ENCODE measurements at places on chromosomes 4 and X. TPM values are rescaled to one million over a fixed set of nuclear protein-coding genes. Genes with fewer than 3 reads are reported as not detected.

DCUN1D4 gene
- 29.1 TPM for total RNA-seq

SPACA5 gene
- not detected for total RNA-seq

SRPK3 gene
- not detected for total RNA-seq

UGT2A1 gene
- not detected for total RNA-seq

ZGRF1 gene
- total RNA-seq = 27.5 TPM

NPY2R gene
- total RNA-seq = not detected

SLC2A9 gene
- total RNA-seq = 3.2 TPM

GABRG1 gene
- total RNA-seq = not detected

SCARB2 gene
- total RNA-seq = 11.2 TPM

XKRX gene
- total RNA-seq = 0.39 TPM

SPCS3 gene
- total RNA-seq = 252 TPM

GATA1 gene
- not detected for total RNA-seq

SOX3 gene
- total RNA-seq = not detected
